NCI-H1930 (cell line): ENCODE measurements at places on chromosomes 7 and 10.

- DNase-seq, result no peak
Measured at GRCh38 chr10:84715911-84716310, 387.5 kb downstream of the CCSER2 start.

DNA sequence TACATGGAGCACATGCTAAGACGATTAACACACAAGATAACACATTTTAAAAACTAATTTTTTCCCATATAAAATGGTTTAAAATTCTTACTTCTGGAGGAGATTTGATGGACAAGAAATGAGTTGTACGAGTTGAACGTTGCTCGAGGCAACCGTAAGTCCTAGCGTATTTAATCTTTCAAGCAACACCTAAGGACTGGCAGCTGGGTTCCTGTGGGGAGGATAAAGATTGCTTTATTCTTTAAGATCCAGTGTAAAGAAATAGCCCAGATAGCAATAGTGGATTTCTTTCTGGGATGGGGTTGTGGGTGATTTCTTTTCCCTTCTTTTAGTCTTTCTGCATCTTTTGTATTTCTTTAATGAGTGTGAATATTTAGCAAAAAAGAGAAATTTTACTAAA, 9.8 kb downstream of the TBXAS1 start:
- DNase-seq, result no peak

GRCh38 chr7:75943864-75944263, 28.9 kb downstream of the POR start:
- DNase-seq, result no peak

DNA sequence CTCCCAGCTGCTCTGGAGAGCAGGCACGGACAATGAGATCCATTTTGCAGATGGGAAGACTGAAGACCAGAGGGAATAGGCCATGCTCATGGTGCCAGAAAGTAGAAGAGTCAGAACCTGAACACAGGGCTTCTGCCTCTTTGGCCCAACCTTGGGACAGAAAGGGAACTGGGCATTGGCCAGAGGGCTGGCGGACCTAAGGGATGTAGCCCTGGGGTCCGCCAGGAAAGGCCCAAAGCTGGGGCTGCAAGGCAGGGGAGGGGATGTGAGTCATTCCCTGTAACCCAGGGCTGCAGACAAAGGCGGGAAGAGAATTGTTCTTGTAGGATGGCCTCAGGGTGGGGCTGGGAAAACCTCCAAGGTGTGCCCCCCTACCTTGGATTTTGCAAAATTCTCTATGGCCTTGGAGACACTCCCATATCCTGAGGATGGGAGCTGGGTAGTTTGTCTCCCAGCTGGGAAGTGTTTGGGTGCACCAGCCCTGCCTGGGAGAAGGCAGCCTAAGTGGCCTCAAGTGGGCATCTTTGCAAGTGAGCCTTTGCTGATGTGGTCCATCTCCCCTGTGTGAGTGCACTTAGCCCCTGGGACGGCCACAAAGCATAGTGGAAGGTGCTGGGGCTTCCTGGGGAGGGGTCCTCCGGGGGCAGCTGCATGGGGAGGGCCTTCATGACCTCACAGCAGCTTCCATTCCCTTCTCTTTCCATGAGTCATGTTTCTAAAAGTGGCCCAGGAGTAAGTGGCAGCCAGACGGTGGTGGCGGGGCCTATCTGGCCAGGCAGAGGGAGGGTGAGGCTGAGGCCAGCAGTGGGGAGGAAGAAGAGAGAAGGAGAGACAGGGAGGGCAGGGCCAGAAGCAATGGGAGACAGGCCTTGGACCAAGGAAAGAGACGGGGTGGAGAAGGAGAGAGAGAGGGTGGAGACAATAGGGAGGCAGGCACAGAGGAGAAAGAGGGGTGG, 9.2 kb downstream of the AQP1 start:
- no peak for DNase-seq

DNA sequence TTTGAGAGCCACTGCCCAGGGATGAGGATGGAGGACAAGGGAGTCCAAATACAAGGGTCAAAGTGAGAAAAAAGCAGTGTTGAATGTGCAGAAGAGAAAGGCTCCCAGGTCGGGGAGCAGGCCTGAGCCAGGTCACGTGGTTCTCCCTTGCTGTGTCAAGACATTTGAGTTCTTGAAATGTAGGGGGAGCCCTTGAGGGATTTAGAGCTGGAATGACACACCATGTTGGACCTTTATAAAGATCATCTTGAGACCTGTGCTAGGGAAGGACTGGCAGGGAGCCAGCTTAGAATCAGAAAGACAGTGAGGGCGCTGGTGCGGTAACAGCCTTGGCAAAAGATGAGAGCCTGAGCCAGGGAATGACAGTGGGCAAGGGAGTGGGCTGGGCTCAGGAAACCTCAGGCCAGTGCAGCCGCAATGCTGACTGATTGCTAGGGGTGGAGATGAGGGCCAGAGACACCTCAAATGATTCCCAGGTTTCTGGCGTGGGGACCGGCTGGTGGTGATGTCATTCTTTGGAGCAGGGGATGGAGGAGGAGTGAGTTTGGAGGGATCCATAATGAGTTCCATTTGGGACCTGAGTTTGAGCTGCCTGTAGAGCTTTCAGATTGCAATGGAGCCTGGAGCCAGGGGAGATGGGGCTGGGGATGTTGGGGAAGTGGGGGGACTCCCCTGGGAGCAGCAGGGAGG, 120.1 kb downstream of the PTPN20 start:
- DNase-seq, result no peak

GRCh38 chr10:71351628-71352319, 32.7 kb downstream of the SLC29A3 start:
- no peak for DNase-seq

DNA sequence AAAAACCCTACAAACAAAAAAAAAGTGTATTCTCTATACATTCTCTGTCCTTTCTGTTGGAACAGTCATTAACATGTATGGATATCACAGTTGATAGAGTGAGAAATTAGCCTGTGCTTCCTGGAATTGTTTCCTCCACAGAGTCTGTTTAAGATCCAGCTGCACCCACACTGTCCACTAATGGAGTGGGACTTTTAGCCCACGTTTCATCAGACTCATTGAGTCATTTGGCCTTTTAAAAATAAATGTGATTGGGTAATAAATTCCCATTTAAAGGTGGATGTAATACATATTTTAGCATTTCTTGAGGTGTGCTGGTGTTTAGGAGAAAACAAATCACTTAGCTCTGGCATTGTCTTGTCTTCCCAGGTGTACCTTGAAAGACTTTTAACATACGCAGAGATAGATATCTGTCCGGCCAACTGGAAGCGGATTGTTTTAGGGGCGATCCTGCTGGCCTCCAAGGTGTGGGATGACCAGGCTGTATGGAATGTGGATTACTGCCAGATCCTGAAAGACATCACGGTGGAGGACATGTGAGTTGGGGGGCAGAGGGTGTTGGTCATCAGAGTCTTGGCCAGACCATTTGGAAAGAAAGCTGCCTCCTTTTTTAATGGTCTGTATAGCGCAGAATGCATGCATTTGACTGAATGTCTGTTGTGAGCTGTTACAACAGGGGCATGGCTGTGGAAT, 52.3 kb upstream of the GJD4 start:
- DNase-seq, result no peak

DNA sequence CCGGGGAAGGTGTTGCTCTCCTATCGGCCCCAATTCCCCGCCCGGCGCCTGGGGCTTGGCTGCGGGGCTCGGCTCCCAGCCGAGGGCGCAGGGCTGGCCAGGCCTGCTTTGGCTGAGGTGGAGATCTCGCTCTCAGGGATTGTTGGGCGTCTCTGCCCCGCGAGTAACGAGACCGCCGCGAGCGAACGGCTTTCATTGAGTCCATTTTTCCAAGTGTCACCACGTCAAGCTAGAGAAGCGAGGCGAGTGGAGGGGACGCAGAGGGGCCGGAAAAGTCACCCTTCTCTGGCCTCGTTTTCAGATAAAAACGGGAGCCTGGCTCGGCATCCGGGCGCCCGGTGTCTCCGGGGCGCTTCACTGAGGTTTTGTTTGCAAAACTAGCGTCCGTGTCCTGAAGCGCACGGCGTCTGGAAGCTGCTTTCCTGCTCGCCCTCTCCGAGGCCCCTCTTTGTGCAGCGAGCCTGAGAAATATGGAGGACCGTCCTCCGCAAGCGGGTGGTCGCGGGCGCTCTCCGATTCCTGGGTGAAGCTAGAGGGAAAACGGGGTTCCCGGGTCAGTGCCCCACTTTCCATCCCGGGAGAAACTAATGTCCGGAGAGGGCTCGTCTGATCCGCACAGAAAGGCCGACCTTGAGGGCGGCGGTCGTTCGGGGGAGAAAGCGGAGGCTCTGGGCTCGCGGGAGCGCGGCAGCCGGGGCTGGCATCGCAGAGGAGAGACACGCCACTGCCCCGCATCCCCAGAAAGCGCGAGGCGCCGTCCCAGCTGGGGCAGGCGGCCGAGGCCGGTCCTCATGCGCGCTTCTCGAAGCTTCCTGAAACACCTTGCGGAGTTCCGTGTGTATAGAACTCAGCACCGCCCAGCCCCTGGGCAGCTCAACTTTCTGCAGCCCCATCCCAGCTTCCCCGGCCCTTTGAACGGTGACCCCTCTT, 3.5 kb upstream of the EN2 start:
- DNase-seq, result no peak

DNA sequence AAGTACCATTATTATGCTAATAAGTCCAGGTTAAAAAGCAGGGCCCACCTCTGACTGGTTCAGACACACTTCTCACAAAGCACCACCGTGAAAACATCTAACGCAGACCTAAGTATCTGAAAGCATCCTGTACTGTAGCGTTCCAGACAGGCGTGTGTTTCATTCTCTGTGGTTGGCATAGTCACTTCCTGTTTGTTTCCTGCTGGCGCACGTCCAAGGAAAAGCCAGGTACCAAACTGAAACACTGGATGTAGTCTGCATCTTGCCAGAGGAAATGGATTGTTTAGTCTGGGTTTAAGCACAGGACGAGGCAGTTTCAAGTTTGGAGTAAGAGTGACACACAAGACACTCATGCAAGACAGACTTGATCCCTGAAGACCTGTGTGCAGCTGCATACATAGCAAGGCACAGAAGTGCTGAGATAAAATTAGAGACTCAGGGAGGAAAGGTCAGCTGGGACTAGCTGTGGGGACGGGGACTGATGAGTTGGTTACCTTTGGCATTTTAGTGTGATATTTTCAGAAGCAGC, 23.3 kb downstream of the BPGM start:
- no peak for DNase-seq

DNA sequence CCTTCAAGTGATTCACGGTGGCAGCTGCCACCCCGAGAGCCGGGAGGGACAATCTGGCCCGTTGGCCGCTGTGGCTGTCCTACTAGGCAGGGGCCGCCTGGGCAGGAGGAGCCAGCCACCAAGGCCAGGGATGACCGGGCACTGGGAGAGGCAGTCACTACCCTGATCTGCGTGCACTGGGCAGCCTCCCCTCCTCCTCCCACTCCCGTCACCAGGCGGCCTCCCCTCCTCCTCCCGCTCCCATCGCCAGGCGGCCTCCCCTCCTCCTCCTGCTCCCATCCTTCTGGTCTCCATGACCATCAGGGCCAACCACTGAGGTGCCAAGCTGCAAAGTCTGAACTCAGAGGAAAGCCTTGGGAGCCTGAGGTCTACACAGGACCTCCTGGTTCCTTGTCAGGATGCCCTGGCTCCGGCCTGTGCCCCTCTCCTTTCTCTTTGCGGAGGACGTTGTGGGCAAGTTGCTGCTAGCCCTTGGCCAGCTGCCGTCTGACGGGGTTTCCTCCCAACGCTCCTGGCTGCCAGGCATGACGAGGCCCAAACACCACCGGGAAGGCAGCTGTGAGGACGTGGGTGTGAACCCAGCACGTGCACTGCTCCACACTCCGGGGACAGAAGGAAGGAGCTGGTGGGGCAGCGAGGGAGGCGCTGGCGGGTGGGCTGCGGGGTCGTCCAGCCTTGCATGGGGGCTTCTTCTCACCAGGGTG, 131.1 kb downstream of the WDR37 start:
- no peak for DNase-seq

DNA sequence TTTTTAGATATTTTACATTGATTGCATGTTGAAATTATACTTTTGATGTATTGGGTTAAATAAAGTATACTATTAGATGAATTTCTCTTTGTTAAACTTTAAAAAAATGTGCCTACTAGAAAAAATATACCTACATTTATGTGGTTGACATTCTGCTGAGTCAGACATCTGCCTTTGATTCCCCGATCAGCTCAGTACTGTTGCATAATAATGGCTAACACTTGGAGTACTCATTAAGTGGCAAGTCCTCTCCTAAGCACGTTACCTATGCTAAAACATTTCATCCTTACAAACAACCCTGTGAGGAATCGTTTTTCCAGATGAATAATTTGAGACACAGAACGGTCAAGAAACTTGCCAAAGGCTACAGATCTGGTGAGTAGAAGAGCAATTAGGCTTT, 14.0 kb upstream of the SEM1 start:
- DNase-seq, result no peak

DNA sequence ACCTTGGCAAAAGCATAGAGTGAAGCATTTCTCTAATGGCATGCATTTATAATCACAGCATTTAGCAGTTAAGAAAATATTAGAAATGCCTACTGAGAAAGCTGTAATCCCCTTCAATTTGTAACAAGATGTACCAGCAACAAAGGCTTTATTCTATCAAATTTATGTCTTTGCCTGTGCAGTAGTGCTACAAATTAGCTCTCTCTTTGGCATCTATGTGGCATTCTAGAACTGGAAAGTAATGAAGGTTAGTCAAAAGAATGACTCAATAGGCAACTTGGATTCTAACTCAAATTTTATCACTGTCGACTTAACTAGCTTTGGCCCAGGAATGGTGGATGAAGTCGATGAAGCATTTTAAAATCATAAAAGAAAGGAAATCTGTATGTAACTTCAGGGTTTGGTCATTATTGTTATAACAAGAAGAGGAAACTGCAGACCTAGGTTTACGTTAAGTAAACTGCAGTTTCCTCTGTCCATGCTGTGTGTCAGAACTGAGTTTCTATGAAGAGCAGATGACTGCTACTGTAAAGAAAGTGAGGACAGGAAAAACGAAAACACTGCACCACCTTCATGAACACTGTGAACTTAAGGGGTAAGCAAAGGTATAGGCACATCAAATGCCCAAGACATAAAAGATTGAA, 140.0 kb downstream of the RAPGEF5 start:
- no peak for DNase-seq

- DNase-seq, result no peak
Measured at GRCh38 chr10:73054286-73054685, 42.4 kb downstream of the P4HA1 start.

GRCh38 chr10:93152136-93152535, 78.4 kb downstream of the CYP26A1 start:
- no peak for DNase-seq

DNA sequence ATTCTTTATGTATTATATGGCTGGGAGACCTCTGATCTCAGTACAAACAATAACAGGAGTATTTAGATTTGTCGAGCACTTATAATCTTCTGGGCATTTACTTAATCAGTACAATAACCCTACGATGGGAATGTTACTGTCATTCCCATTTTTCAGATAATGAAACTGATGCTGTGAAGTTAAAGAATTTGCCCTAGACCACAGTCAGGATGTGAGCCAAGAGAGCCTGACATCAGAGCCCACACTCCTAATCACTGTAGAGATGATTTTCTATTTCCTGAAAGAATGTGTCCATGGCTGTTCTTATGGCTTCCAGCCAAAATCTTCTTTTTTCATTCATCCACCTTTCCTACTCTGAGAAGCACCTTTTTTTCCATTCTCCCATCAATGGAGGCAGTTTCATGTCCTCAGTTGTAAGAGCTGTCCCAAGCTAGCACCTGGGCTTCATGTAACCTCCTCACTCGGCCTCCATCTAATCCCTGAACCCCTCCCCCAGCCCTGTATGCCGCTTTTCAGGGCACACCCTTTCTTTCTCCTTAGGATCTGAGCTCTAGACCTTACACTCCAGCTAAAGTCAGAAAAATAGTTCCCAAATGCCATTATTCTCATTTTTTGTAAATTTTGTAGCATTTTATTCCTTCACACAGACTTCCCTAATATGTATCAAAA, 12.2 kb upstream of the CAV1 start:
- no peak for DNase-seq

- no peak for DNase-seq
Measured at GRCh38 chr7:81507221-81507620, 262.6 kb downstream of the HGF start.

GRCh38 chr7:101597941-101598340, 31.2 kb downstream of the MYL10 start:
- DNase-seq, result no peak
